Pericardium fibroblast (primary cell): ENCODE measurements at places on chromosomes 1 and 21. TPM values are rescaled to one million over a fixed set of nuclear protein-coding genes. Genes with fewer than 3 reads are reported as not detected.

CR1L gene
- total RNA-seq = not detected in 2 replicates

FHL3 gene
- 43.2 and 51.1 TPM in 2 replicates for total RNA-seq

ADCY10 gene
- not detected in 2 replicates for total RNA-seq

CD101 gene
- total RNA-seq = 0.09 and 0.12 TPM in 2 replicates

GPR61 gene
- total RNA-seq = not detected in 2 replicates

SYT11 gene
- total RNA-seq = 6.5 and 6.8 TPM in 2 replicates

GPR161 gene
- total RNA-seq = 8.5 and 11.2 TPM in 2 replicates

TSPAN1 gene
- 0.12 TPM in 1 of 2 replicates, not detected in the other for total RNA-seq

BRINP3 gene
- 0.70 TPM in 1 of 2 replicates, not detected in the other for total RNA-seq

DIO1 gene
- not detected in 2 replicates for total RNA-seq

HIVEP3 gene
- 0.93 and 2.2 TPM in 2 replicates for total RNA-seq

PARS2 gene
- total RNA-seq = 6.6 and 7.6 TPM in 2 replicates

PPM1J gene
- total RNA-seq = 2.0 and 3.3 TPM in 2 replicates

IFI44 gene
- 0.58 and 6.6 TPM in 2 replicates for total RNA-seq

S100A7A gene
- total RNA-seq = not detected in 2 replicates

CD34 gene
- 6.6 and 32.9 TPM in 2 replicates for total RNA-seq

CAPN2 gene
- total RNA-seq = 102 and 132 TPM in 2 replicates

S100A1 gene
- total RNA-seq = 0.12 and 0.17 TPM in 2 replicates

AMY1A gene
- not detected in 2 replicates for total RNA-seq

TSSK3 gene
- 0.70 TPM in 1 of 2 replicates, not detected in the other for total RNA-seq

APOBEC4 gene
- total RNA-seq = not detected in 2 replicates

SLC45A1 gene
- 2.8 and 3.0 TPM in 2 replicates for total RNA-seq

LRRC39 gene
- 0.17 TPM in 1 of 2 replicates, not detected in the other for total RNA-seq

CHIA gene
- total RNA-seq = not detected in 2 replicates
